ENCODE measurements at places on chromosomes 16 and 17.

- DNase-seq, result no peak
Measured at GRCh38 chr16:66662445-66663194, 33.9 kb downstream of the CMTM4 start.

GRCh38 chr16:58348986-58349385, 43.3 kb upstream of the GINS3 start:
- DNase-seq, result no peak

DNA sequence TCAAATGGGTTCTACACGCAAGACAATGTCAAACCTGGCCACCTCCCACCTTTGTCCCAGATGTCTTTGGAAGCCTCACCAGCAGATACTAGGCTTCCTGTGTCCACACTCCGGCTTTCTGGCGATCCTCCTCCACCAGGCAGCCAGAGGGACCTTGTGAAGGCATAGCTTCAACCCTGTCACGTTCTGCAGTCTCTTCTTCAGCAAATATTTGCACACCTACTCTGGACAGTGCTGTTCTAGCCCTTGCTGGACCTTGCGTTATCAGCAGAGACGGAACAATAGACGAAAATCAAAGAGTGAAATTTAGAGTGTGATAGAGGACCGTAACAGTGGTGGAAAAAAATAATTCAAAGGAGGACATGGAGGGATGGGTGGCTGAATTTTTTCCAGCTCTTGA, 38.5 kb upstream of the KIFC3 start:
- no peak for DNase-seq

- DNase-seq, result no peak
Measured at GRCh38 chr17:47852113-47852949, 1.4 kb upstream of the SP6 start.

DNA sequence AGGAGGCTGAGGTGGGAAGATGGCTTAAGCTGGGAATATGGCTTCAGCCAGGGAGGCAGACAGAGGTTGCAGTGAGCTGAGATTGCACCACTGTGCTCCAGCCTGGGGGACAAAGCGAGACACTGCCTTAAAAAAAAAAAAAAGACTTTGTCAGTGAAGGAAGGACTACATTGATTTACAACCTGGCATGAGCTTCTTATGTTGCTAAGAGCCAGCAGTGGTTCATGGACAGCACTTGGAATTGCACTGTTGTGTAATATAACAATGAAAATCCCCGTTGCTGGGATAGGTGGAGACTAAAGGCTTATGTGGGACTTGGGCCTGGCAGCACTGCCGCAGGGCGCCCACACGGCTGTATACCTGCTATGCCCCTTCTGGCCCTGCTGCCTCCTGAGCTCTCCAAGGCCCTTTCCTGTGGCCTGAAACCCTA, 14.1 kb upstream of the SLC16A5 start:
- DNase-seq, result no peak

Data from central memory CD4-positive, alpha-beta T cell (primary cell).